ENCODE measurements at places on chromosomes 7 and 10. TPM values are rescaled to one million over a fixed set of nuclear protein-coding genes. Genes with fewer than 3 reads are reported as not detected.

HOXA7 gene
- 9.3 TPM for total RNA-seq

- H3K27me3 ChIP-seq = no peaks in the 10 kb centered on the region
- no peaks in the 10 kb centered on the region for H3K4me1 ChIP-seq
- H3K27ac ChIP-seq = no peak overlapping the region
Measured at GRCh38 chr10:100618091-100618615, 82.4 kb downstream of the HIF1AN start.

- H3K36me3 ChIP-seq = no peaks in the 10 kb centered on the region
- peaks cover 23% of the 10 kb centered on the region for H3K4me1 ChIP-seq
- H3K4me3 ChIP-seq = no peak overlapping the region
- H3K27ac ChIP-seq = peak overlapping the region; percentile 98
- no peak for DNase-seq
Measured at GRCh38 chr10:109899356-109900331, 23.7 kb downstream of the XPNPEP1 start.

DNA sequence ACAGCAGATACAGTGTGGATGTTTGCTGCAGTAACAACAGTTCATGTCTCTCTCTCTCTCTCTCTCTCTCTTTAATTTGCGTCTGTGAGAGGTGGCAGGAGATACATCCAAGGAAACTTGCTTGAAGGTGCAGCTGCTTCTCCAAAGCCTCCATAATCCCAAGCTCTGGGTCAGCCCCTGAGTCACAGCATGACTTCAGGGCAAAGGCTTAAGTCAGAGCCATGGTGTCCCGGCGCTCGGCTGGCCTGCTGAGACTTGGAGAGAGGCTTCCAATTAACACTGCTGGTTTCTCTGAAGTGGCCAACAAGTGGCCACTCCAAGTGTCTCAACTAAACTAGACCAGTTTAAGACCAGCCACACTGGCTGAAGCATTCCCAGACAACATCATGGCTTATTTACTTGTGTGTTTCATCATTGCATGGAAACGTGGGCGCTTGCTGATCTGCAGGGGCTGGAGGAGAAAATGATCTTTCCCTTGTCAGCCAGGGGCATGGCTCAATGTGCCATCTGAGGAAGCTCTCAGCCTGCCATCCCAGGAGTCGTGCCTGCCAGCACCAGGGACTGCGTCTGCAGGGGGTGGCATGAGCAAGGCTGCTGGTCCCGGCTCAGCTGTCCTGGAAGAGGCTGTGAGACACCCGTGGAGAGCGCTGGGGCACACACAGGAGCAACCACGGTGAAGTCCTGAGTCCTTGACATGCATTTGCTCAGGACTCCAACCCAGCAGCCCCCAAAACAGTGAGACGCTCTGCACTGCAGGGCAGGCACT lies 254.2 kb downstream of the COBL start:
- H3K36me3 ChIP-seq = no peaks in the 10 kb centered on the region
- no peaks in the 10 kb centered on the region for H3K4me1 ChIP-seq
- no peaks in the 10 kb centered on the region for H3K27me3 ChIP-seq
- DNase-seq = no peak
- H3K4me3 ChIP-seq = no peak overlapping the region

DNA sequence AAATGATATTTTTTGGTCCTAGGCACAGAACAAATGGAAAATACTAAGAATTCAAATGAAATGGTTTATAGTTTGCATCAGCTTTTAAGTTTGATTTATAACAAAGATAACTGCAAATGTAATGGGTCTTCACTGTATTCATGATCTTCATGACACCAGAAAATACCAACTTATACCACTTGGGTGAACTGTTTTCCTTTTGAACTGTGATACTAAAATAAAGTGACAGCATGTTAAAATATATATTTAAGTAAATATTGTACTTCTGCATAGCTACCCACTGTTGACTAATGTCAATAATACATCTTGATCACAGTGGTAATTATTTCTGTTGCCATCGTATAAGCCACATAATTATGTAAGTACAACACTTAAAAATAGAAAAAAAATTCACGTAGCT lies 442.0 kb upstream of the ANKRD30A start:
- H3K27me3 ChIP-seq = no peaks in the 10 kb centered on the region
- H3K4me1 ChIP-seq = no peaks in the 10 kb centered on the region
- DNase-seq = no peak
- no peak overlapping the region for H3K27ac ChIP-seq

AHCYL2 gene
- 12.0 TPM for total RNA-seq

KCP gene
- 6.1 TPM for total RNA-seq

WDR86 gene
- 4.4 TPM for total RNA-seq

DNA sequence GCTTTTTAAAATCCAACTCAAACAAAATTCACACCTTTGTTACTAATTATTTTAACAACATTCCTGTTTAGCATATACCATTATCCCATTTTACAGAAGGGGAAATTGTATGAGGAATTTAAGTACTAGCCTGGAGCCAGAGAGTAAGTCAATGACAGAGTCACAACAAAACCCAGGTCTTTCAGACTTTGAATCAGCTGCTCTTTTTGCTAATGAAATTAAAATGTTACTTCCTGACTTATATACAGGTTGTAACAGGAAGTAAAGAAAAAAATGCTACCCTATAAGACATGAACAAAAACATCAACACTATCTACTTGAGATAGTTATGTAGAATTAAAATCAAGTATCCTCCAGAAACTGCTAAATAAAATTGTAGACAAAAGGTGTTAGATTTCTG lies 82.6 kb upstream of the ASAH2 start:
- no peaks in the 10 kb centered on the region for H3K36me3 ChIP-seq
- no peaks in the 10 kb centered on the region for H3K27me3 ChIP-seq
- H3K27ac ChIP-seq = no peak overlapping the region

GRCh38 chr7:750111-750905 lies 23.2 kb upstream of the PRKAR1B start:
- no peak overlapping the region for H3K27ac ChIP-seq
- no peaks in the 10 kb centered on the region for H3K4me1 ChIP-seq
- peaks cover 5% of the 10 kb centered on the region for H3K36me3 ChIP-seq
- no peak overlapping the region for H3K4me3 ChIP-seq
- DNase-seq = no peak

GRCh38 chr7:57308631-57309408 lies 141.2 kb upstream of the ZNF716 start:
- H3K4me3 ChIP-seq = no peak overlapping the region
- H3K36me3 ChIP-seq = no peaks in the 10 kb centered on the region
- DNase-seq = no peak
- no peak overlapping the region for H3K27ac ChIP-seq

- no peak overlapping the region for H3K27ac ChIP-seq
- no peak for DNase-seq
- no peaks in the 10 kb centered on the region for H3K36me3 ChIP-seq
- no peaks in the 10 kb centered on the region for H3K27me3 ChIP-seq
Measured at GRCh38 chr7:12670743-12671520, 16.5 kb upstream of the ARL4A start.

GRCh38 chr7:92626281-92626809 lies 36.2 kb upstream of the FAM133B start:
- peaks cover under 1% of the 10 kb centered on the region for H3K4me1 ChIP-seq
- no peak for DNase-seq
- H3K27me3 ChIP-seq = no peaks in the 10 kb centered on the region
- no peak overlapping the region for H3K4me3 ChIP-seq

- no peaks in the 10 kb centered on the region for H3K36me3 ChIP-seq
- no peaks in the 10 kb centered on the region for H3K4me1 ChIP-seq
- DNase-seq = peak; percentile 49
- no peak overlapping the region for H3K4me3 ChIP-seq
Measured at GRCh38 chr7:34158368-34159153, 253.2 kb downstream of the BMPER start.

DENND2A gene
- 19.2 TPM for total RNA-seq

AMPH gene
- 6.3 TPM for total RNA-seq

COL13A1 gene
- total RNA-seq = 13.6 TPM

DNA sequence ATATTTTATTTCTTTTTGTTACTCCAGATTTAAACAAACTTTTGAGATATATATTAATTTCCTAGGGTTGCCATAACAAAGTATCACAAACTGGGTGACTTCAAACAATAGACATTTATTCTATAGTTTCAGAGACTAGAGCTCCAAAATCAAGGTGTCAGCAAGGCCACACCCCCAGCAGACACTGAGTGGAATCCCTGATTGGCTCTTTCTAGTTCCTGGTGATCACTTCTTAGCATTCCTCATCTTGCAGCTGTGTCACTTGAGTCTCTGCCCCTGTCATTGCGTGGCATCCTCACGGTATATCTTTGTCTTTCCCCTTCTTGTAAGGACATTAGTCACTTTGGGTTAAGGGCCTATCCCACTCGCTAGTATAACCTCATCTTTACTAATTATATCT lies 7.6 kb upstream of the SLC26A3 start:
- no peaks in the 10 kb centered on the region for H3K27me3 ChIP-seq
- no peak for DNase-seq
- no peaks in the 10 kb centered on the region for H3K36me3 ChIP-seq

DNA sequence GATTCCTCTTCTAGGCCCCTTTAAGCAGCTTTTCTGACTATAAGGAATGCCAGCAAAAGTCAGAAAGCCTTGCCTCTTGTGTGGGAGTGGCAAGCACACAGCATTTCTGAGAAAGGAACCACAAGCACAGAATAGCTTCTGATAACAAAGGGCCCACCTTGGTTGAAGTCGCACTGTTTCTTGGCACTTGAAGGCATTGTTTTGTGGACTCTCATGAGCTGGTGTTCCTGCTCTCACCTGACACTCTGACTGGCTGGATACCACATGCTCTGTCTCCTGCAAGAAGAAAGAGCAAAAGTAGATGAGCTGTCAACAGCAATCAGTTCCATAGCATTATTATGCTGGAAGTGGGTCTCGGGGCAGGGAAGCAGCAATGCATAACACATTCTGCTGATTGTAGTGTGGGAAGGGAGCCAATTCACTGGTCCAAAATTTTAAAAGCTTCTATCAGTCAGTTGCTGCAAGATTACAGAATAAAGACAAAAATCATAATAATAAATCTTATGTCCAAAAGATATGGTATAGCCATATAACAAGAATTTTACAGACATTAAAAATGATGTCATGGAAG lies 38.4 kb downstream of the FAM13C start:
- no peak for DNase-seq
- H3K4me3 ChIP-seq = no peak overlapping the region
- no peak overlapping the region for H3K27ac ChIP-seq
- no peaks in the 10 kb centered on the region for H3K27me3 ChIP-seq

AASS gene
- 42.4 TPM for total RNA-seq

- no peak overlapping the region for H3K27ac ChIP-seq
- no peak for DNase-seq
- no peaks in the 10 kb centered on the region for H3K27me3 ChIP-seq
- H3K36me3 ChIP-seq = no peaks in the 10 kb centered on the region
Measured at GRCh38 chr7:82268632-82269031, 174.9 kb downstream of the CACNA2D1 start.

DNA sequence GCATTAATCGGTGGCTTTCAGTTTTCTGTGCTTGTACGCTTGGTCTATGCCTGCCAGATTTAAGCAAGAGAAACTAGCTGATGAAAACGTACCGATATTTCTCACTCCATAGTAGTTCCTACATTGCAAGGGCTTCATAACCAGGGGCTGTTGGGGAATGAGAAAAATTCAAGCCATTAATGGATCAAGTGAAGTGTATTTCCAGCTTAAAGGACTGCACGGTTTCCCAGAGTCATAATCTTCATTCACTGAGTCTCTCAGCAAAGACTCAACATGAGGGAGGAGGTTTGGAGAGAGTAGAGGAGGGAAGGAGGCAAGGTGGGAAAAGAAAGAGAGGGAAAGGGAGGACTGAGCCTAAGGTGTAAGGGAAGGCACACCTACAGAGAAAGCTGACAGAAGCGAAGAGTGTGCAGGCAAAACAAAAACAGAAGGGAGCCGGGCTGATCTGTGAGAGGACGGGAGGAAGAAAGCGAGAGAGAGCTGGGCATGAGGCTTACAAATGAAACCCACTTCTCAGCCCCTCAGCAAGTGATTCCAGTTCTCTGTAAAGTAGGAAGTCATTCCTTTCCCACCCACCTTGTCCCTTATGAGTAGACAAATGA lies 625 bp downstream of the GIMAP2 start:
- H3K4me3 ChIP-seq = no peak overlapping the region
- DNase-seq = no peak
- no peaks in the 10 kb centered on the region for H3K4me1 ChIP-seq
- H3K36me3 ChIP-seq = no peaks in the 10 kb centered on the region
- H3K27ac ChIP-seq = no peak overlapping the region

GRCh38 chr7:18637516-18637915 lies 142.0 kb downstream of the HDAC9 start:
- no peaks in the 10 kb centered on the region for H3K27me3 ChIP-seq
- DNase-seq = no peak

CYP2C19 gene
- total RNA-seq = not detected

GRCh38 chr7:156167417-156167807 lies 355.1 kb upstream of the SHH start:
- H3K4me3 ChIP-seq = no peak overlapping the region
- H3K27ac ChIP-seq = no peak overlapping the region
- no peaks in the 10 kb centered on the region for H3K36me3 ChIP-seq
- H3K27me3 ChIP-seq = no peaks in the 10 kb centered on the region

GRCh38 chr7:113715262-113715661 lies 203.5 kb downstream of the PPP1R3A start:
- no peaks in the 10 kb centered on the region for H3K4me1 ChIP-seq
- no peak overlapping the region for H3K4me3 ChIP-seq
- no peak overlapping the region for H3K27ac ChIP-seq
- DNase-seq = no peak
- H3K36me3 ChIP-seq = no peaks in the 10 kb centered on the region
